Right forelimb (tissue), 1 donor: ENCODE measurements at places on chromosomes 7 and 10.

DNA sequence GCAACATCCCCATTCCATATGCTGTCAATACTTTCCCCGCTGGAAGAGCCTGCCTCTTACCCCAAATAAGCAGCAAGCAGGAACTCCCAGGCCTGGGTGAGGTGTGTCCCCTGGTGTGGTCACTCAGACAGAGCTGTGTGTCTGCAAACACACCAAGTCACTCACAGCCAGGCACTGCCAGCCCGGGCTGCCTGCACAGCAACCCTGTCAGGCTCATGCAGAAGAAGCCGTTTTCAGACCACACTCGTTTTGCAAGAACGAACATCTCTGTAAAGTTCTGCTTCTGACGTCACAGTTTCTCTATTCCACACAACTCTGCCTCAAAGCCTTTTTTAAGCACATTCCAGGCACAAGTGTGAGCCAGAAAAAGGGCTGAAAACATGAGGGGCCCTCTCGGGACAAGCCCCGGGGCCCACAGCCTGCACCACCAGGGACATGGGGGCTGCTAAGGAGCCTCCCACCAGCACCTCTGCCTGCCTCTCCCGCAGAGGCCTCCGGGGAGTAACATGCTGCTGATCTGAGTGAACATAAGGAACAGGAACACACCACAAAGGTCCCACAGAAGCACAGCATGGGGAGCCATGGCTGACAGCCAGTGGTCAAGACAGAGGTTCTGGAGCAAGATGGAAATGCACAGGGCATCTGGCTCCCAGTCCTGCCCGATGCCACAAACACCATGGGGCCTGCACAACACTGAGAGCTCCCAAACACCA, 11.4 kb downstream of the PTPRN2 start:
- no peak for DNase-seq

GRCh38 chr10:97131666-97132065, 54.1 kb downstream of the SLIT1 start:
- peak; percentile 69 for DNase-seq

DNA sequence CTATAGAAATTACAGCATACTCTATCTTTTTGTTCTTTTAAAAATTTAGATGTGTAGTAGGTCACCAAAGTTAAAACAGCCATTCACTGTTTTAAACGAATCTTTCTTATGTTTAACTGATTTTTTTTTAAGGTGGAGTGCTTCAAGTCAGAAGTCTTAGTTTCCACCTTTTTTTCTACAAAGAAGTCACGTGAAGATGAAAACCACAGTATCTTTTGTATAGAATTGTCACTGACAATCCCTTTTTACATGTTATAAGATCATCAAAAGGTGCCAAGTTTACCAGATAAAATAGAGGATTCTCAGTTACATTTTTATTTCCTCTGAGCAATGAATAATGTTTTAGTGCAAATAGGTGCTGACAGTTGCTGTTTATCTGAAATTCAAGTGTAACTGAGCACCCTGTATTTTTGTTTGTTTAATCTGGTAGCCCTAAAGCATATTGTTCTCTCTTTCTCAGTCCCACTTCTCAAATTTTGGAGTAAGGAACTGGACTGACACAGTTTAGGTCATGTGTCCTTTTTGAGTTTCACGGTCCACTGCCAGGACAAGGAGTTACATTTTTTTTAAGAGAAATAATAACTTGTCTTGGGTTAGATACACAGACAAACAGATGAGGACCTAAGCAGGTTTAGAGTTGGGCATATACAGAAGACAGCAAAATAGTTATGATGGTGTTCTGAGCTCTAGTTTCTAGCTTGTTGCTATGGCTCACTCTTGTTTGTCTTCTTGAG, 233.2 kb upstream of the MBL2 start:
- no peak for DNase-seq

DNA sequence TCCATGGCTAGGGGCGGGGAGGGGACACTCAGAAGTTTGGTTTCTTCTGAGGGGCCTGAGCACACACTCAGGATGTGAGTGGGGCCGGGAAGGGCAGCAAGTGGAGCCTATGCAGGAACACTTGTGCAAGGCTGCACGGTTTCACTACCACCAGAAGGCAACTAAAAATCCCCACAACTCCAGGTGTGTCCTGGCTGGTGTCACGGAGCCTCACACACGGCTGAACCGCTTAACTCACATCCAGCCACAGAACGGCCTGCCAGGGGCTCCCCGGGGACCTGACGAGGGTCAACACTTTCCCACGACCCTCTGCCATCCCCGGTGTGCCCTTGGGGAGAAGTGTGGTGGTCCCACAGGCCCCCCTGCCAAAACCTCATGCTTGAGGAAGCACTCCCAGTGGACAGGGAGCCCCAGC, 173.9 kb downstream of the ELFN1 start:
- no peak for DNase-seq

DNA sequence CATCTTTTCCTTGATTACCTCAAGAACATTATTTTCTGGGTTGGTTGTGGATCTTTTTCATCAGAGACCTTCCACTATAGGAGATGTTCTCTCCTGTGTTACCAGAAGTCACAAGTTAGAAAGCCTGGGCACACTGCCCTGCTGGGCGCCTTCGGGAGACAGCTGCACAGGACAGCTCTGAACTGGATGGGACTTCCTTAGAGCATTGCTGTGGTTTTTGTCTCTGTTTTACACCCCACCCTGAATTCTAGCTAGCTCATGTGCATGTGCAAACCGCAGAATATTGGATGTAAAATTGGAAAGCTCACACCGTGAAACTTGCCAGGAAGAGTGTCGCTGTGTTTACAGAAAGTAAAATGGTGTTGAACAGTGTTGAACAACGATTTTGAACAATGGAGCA, 54.4 kb upstream of the SEC61G start:
- DNase-seq: peak; percentile 47

- DNase-seq: no peak
Measured at GRCh38 chr7:152145853-152146466, 120.5 kb downstream of the GALNT11 start.

DNA sequence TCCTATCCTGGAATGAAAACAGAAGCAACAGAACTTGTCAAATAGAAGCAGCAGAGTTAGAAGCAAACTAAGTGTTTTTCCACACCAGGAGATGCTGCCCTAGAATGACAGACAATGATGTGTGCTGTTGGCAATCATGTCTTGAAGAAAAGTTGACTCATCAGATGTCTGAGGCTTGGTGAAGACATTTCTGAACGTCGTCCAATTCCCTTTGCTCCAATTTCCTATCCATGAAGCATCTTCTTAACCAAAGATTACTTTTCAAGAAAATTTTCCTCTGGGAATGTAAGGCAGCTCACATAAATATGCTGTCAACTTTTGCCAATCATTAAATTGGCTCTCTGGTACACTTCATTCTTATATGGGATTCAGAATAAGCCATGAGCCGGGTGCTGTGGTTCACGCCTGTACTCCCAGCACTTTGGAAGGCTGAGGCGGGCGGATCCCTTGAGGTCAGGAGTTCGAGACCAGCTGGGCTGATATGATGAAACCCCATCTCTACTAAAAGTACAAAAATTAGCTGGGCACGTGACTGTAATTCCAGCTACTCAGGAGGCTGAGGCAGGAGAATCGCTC, 34.6 kb downstream of the MALSU1 start:
- DNase-seq: no peak

GRCh38 chr7:43954524-43955228, 28.4 kb downstream of the UBE2D4 start:
- DNase-seq: no peak

DNA sequence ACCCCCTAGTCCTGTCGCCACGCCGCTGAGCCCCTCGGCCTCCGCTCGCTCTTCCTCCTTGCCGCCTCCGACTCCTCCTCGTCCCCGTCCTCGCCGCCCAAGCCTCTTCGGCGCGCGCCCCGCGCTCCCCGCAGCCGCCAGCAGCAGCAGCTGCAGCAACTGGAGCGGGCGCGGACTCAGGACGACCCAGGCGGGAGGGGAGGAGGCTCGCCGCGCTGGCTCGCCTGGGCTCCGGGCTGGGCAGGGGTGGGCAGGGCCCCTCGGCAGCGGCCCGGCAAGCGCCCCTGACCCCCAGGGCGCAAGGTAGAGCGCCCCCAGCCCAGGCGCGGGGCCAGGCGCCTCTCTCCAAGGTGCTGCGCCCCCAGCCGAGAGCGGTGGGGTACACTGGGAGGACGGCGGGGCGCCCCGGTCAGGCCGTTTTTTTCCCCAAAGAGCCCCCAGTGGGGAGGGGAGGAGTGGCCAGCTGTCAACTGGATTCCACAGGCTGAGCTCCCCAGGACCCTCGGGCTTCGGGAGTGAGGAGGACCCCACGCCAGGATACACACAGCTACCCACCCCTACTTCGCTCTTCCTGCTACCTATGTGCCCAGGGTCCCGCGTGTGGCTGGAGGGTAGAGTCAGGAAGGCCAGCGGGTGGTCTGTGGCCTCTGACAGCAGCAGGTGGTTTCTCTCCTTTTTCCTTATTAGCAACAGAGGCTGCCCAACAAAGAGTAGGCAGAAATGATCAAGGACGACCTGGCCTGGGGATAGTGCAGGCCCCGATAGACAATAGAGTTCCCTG, 903 bp upstream of the KCNMA1 start:
- peak; percentile 82 for DNase-seq

GRCh38 chr10:110006358-110007160, 1.2 kb upstream of the ADD3 start:
- DNase-seq: peak; percentile 85

DNA sequence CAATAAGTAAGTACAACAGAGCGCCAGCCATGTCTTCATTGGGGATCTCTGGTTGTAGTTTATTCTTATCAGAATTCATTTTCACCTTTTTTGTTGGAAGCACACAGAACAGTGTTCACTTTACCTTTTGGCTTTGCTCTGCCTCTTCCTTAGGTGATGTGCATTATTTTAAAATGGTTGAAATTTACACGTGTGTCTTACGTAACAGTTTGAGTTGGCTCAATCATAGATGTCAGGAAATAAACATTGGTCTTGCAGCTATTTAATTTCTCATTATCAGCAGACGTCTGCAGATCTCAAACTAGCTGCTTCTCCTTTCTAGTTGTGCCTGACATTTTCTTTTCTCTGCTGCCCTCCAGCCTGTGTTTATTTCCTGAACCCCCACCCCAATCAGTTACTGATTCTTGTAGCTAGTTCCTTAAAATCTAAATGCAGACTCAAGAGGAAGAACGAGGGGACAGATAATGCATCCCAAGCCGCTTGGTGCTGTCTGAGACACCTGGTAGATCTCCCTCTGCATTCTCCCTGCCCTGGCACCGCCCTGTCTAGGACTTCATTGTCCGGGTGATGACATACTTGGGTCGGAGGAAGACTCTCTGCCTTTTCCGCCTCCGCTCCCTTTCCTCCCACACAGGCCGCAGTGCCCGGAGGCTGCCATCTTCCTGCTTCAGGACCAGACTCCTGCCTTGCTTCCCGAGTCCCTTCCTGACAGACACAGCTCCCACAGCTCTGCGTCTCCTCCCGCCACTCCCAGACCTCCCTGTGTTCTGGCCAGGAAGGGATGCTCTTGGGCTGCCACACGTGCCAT, 108.2 kb downstream of the ANKRD61 start:
- no peak for DNase-seq

DNA sequence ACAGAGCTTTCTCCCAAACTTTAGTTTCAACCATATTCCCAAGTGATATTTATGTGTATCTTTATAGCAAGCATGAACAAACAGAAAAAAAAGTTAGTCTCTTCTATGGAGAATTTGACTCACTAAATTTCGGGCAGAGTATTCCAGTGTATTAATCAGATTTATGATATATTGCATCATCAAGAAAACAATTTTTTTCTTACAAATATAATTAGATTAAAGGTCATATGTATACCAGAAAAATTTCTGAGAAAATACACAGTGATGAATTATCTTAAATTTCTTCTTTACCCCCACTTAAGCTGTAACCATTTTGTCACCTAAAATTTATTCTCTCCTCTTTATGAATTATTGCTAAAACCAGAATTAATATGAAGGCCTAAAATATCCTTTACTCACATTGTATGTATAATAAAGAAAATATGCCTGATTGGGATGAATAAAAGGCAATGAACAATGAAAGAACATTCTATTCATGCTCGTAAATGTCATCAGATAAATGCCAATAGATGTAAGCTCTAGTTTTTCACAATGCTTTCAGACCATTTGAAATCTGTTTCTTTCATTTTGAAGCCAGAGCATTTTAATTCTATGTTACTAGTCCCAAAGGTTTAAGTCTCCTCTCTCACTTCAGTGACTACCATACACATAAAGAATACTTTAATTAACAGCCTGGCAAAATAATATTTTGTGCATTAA, 192.1 kb downstream of the HGF start:
- no peak for DNase-seq

DNA sequence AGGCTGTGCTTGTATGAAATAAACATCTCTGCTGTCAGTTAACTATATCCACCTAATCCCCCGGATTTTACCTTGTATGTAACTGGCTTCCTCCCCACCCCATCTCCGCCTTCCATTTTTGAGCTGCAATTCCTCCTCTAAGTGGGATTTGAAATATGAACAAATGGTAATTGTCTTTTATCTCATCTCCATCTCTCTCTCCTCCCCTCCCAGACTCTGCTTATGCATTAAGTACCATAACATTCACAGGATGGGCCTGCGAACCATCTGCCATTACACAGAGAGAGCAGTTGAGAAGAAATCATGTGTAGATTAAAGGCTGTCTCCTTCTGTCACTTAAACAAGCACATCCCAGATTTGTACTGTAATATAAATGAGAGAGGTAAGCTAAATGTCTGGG, 1169.9 kb downstream of the TYW1 start:
- no peak for DNase-seq

- no peak for DNase-seq
Measured at GRCh38 chr10:15856328-15857015, 3.8 kb downstream of the MINDY3 start.

DNA sequence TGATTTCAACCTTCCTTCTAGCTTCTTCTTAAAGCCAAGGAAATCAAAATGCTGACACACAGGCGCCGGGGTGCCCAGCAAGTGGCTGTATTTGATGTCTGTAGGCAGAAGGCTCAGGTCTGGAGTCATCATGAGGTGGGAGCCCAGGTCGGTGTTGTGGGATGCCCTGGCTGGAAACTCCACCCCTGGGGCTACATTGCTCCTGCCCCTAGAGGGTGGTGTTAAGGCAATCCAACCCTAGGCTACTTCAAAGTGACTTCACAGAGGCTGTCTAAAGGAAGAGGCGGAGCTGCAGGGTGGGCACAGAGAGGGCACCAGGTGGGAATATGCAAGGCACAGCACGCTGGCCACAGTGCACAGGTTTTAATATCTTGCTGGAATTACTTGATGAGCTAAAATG, 200.9 kb downstream of the ADAM12 start:
- DNase-seq: no peak

DNA sequence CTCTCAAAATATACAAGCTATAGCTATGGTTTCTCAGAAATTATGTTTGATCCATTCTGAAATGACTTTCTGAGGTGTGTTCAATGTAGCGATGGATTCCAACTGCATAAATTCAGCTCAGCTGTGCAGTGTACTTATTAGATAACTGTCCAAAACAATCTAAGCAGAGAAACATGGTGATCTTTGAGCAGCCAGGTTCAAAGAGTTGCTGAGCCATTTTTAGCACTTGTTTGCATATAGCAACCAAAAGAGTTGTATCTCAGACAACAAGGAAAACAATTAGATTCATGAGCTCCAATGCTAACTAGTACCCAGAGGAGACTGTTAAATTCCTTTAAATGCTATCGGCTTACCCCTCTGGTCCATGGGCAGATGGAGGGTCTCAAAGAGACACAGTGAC, 15.9 kb upstream of the KCNIP2 start:
- DNase-seq: no peak
